ENCODE measurements at places on chromosomes 13 and 19.

DNA sequence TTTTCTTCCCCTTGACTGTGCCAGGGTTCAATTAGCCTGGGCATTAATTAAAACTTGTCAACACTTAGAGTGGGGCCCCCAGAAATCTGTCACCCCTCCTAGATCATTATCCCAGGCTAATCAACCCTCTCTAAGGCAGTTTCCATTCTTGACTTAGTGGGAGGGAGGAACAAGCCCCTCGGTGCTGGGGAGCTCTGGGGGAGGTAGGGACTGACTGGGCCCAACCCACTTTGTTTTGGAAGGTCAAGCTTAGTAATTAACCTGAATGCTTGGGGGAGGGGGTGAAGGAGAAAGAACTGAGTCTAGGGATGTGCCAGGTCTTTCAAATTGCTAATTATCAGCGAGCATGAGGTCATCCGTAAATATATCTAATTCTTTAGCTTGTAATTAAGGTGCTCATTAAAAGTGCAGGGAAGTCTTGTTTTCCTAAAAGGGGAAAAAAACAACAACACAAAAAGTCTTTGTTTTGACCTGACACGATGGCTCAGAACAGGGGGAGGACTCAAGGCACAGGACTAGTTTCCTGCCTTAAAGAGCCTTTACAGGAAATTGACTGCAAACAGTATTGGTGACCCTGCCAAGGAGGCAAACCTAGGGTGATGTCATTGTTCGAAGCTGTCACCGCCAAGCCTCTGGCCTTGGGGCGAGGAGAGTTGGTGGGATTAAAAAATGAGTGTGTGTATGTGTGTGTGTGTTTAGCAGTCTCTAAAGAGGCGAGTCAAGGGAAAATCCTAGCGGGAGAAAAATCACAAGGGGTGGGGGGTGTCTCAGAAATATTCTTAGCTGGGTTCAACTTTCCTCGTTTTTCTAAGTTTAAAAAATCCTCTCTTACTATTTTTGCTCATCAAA lies 19.4 kb downstream of the ACTN4 start:
- DNase-seq = no peak

DNA sequence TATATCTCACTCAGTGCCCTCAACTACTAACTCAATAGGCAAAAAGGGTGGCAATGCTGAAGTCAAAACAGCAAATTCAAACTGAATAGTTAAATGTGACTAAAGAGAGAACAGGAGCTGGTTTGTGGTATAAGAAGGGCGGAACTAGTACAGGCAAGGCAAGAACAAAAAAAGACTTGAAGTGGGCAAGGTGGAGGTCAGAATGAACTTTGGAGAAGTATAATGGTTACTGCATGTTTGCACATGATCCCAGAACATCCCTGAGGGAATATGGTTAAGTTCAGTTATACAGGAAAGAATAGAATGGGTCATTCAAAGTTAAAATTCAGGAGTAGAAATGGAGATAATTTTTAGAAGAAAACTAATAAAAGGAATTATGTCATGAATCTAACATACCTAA lies 85.5 kb downstream of the DIAPH3 start:
- no peak for DNase-seq

GRCh38 chr19:4388337-4389063 lies 11.8 kb downstream of the SH3GL1 start:
- DNase-seq = no peak

- DNase-seq = no peak
Measured at GRCh38 chr13:109026266-109026665, 396.9 kb downstream of the MYO16 start.

DNA sequence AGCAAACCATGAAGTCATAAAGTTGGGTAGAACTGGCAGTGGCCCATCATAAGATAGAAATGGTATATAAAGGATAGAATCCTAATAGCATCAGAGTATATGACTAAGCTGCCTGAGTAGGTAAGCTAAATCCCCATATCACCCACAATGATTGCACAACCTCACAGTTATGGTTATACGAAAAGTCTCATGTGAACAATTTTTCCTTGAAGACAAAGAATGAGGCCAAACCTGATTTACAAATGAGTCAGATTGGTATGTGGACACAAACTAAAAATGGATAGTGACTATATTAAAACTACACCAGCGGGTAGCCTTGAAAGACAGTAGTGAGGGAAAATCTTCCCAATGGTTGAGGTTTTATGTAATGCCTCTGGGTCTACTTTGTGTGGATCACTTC lies 40.9 kb upstream of the UFM1 start:
- no peak for DNase-seq

DNA sequence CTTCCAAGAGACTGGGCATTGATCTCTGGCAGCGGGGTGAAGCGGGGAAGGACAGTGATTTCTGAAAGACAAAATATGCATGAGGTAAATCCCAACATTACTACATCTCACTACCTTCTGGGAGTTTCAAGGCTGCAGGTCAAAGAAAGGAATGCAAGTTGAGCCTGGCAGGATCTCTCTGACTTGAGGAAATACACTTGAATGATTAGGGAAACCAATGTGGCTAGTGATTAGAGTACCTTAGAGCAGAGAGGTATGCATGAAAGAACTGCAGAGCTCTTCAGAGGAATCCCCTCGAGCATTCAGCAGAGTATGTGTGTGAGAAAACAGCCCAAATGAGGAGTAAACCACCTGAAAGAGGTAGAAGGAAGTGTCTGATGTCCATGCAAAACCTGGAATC lies 2874.1 kb upstream of the PCDH20 start:
- DNase-seq = no peak

GRCh38 chr13:23621316-23621645 lies 51.1 kb downstream of the TNFRSF19 start:
- DNase-seq = no peak

DNA sequence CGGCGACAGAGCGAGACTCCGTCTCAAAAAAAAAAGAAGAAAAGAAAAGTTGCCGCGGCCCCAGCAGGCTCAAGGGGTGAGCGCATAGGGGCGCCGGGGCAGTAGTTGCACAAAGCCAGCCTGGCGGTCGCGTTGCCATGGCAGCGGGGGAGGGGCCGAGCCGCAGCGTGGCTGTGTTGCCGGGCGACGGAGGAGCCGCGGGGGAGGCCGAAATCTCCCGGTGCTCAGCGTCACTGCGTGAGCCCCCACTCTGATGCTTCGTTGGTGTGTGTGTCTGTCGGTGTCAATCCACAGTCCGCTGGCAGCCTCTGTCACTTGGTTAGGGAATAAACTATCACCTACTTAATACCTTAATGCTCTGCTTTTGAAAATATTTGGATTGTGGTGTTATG lies 82.9 kb upstream of the C1QTNF9B start:
- DNase-seq = peak; percentile 58

- no peak for DNase-seq
Measured at GRCh38 chr13:81171065-81171647, 830.2 kb upstream of the SPRY2 start.

DNA sequence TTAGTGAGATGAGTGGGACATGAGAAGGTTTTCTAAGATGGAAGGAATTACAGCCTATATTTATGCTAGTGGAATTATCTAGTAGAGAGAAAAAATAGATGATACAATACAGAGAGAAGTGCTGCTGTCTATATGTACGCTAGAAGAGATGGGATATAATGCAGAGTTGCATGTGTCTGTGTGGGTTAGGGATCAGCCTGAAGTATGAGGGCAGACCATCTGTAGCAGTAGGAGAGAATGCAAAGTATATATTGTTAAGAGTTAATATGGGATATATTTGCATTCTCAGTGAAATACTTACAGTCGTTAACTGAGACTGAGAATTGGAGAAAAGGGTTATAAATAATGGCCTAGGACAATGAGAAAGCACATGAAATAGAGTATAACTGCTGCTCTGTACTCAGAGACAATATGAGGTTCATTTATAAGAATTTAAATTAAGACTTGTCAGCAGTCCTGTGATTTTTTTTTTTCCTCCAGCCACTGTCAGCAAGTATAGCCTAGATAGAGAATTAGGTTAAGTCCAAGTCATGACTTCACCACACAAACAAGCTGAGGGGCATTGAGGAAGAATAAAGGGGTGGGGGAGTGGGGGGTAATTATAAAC lies 77.8 kb downstream of the SLITRK1 start:
- DNase-seq = no peak

DNA sequence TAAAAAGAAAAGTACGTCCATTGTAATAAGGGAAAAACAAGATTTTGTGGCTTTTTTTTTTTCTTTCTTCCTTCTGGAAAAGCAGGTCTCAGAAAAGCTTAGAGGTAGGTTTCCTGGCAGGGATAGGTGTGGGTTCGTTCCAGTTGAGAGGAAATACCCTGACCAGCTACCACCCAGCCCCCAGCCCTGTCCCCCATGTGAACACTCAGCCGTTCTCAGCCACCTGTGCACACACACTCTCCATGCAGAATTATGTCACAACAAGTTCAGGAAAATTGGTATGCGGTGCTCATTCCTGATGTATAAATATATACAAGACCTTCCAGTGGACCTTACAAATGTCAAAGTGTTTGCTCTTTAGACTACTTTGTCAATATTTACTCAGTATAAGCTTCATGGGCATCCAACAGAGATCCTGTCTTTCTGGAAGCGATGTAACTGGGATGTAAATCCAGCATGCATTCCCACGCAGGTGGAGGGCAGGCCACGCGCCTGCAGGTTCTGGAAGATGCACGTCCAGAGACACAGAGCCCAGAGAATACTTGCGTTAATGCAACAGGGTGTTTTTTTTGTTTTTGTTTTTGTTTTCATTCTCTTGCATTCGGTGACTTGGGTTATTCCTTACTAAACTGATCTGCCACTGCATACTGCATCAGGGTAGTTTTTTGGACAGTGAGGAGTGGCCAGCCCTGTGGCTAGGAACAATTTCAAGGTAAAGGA lies 68.8 kb downstream of the TSHZ3 start:
- no peak for DNase-seq

DNA sequence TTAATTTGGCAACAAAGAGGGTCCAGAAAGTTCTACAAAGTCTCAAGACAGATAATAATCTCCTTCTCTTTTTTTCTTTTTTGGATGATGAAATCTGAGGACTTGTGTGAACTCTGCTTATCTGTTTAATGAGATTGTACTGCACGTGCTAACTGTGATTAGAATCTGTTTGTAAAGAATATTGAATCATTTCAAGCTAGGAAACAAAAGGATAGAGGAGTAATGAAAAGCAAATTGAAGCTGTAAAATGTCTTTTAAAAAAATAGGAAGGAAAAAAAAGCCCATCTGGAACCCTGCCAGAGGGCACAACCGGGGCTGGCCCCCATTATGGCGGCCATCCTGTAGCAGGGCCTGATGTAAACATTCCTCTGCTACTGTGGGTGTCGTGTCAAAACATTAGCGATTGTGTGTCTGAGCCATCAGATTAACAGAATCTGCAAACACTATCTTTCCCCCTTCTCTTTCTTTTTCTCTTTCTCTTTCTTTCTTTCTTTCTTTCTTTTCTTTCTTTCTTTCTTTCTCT lies 83.0 kb downstream of the FLT1 start:
- no peak for DNase-seq

DNA sequence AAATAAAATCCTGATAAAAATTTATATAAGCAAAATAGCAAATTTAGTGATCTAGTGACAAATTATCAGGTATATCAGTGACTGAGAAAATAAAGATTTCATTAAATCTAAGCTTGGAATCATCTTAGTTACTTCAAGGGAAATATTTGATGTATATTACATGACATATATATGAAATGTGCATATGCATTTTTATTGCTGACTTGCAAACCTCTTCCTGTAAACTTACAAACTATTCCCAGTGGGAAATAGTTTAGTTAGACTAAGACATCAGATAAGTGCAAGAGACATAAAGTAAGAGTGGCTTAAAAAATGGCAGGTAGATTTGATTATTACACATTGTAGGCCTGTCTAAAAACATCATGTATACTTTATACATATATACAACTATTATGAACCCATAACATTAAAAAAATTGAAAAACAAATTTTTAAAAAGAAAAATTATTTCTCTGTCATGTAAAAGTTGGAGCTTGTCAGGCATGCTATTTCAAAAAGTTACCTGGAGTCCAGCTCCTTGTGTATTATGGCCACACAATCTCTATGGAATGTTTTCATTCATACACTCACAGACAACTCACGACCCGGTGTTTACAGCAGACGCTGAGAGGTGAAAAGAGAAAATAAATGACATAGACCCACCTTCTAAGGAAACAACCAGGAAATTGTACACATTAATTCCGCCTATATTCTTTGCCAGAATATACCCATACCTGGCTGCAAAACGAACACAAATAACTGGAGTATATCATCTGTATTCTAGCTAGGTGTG lies 724.5 kb downstream of the SLITRK6 start:
- no peak for DNase-seq

- peak; percentile 57 for DNase-seq
Measured at GRCh38 chr19:45641274-45642105, 2.3 kb upstream of the EML2 start.

DNA sequence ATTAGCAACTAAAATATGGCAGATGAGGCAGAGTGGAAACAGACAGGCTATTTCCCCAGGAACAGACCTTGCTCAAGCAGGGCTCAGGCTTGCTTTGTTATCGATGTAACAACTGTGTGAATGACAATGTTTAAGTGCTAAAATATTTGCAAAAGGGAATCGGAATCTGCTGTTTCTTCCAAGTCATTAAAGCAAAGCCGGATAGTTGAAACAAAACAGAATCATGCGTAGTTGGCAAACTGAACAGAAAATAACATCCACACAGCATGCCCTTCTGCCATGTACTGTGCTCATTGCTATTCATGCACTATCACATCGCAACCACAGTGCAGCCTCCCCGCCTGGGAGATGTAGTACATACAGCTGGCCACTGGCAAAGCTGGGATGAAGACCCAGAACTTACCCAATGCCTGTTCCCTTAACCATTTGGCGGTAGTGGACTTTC lies 799.1 kb downstream of the DIAPH3 start:
- DNase-seq = no peak

GRCh38 chr19:1085053-1085658 lies 10.0 kb downstream of the POLR2E start:
- DNase-seq = no peak

DNA sequence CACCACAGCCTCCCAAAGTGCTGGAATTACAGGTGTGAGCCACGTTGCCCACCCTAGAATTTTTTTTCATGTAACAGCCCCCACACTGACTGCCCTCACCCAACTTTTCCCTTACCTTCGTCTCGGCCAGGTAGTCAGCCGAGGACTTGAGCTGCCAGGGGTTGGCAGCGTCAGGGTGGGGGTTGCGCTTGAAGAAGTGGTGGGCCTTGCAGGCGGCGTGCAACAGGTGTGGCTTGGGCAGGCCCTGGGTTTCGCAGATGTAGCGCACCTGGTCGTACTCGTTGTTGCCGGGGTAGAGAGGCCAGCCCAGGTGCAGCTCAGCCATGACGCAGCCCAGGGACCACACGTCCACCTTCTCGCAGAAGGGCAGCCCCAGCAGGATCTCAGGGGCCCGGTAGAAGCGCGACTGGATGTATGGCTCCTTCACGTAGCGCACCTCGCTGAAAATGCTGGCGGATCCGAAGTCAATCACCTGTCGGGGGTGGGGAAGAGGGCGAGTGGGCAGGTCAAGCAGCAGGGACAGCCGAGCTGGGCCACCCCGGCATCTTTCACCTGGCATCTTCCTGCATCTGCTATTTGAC lies 6.2 kb downstream of the HIPK4 start:
- DNase-seq = no peak

Measured in stimulated activated CD4-positive, alpha-beta T cell treated with anti-CD3 and anti-CD28 coated beads, Interleukin-1b, Interleukin-23, amount 100 ng/mL, for 1 hour (primary cell).